Stomach (tissue), 19 donors: ENCODE measurements at places on chromosomes 5 and 9. TPM values are rescaled to one million over a fixed set of nuclear protein-coding genes. Genes with fewer than 3 reads are reported as not detected.

GRCh38 chr5:88732181-88732633 is 150.8 kb downstream of the MEF2C start:
- H3K4me3 ChIP-seq = no peak overlapping the region
- peak; percentile 32 for DNase-seq
- no peaks in the 10 kb centered on the region for H3K4me1 ChIP-seq
- H3K27ac ChIP-seq = peak overlapping the region; percentile 26
- H3K36me3 ChIP-seq = no peaks in the 10 kb centered on the region

DNA sequence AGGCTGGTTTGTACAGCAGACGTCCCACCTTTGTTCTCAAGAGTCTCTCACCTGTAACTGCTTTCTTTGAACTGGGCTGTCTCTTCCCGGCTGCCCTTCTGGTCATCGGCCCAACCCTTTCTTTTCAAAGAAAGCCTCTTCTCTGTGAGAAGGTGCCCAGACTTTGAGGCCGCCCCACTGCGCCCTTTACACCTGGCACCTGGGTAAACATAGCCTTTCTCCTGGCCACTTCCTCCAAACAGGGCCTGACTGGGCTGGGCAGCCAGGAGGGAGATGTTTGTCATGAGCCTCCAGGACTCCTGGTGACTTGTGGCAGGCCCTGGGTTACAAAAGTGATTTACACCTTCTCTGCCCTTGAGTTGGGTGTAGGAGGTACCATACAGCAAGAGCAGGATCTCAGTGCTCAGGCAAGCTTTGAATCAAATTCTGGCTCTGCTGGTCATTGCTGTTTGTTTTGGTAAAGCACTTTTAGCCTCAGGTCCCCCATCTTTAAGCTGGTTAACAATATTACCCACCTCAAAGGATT is 127.2 kb upstream of the CXCL14 start:
- no peaks in the 10 kb centered on the region for H3K36me3 ChIP-seq
- no peaks in the 10 kb centered on the region for H3K27me3 ChIP-seq
- H3K4me3 ChIP-seq = no peak overlapping the region

DNA sequence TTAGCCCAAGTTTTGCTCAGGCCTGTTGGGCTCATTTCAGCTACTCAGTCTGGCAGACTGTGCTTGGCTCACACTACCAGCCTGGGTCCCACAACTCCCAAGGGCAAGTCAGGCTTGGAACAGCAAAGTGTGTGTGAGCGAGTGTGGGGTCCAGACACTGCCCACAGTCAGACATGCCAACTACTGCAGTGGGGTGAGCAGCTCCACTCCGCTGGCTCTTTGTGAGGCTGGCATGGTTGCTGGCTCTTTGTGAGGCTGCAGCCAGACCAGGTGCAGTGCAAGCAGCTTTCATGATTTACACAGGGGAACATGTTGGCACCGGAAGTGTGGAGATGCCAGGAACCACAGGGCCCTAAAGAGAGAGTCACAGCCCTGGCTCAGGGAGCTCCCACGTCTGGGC is 606.7 kb upstream of the FAM174A start:
- no peaks in the 10 kb centered on the region for H3K4me1 ChIP-seq
- H3K4me3 ChIP-seq = no peak overlapping the region
- no peaks in the 10 kb centered on the region for H3K36me3 ChIP-seq

Gene FOXD4L3
- not detected for total RNA-seq

Gene SMIM33
- total RNA-seq = not detected
